Kidney (tissue), 22 donors: ENCODE measurements at places on chromosomes 11 and 22.
A peak's percentile ranks its signal among the peaks of the same experiment; 100 is the strongest.

GRCh38 chr22:19454156-19454555 lies 6.6 kb upstream of the C22orf39 start:
- no peak for DNase-seq

GRCh38 chr22:29947410-29948384 lies 64.7 kb downstream of the MTMR3 start:
- DNase-seq = no peak

- DNase-seq = no peak
Measured at GRCh38 chr11:13304655-13305335, 27.2 kb downstream of the BMAL1 start.

- no peak for DNase-seq
Measured at GRCh38 chr11:63282579-63282978, 39.2 kb upstream of the SLC22A25 start.

DNA sequence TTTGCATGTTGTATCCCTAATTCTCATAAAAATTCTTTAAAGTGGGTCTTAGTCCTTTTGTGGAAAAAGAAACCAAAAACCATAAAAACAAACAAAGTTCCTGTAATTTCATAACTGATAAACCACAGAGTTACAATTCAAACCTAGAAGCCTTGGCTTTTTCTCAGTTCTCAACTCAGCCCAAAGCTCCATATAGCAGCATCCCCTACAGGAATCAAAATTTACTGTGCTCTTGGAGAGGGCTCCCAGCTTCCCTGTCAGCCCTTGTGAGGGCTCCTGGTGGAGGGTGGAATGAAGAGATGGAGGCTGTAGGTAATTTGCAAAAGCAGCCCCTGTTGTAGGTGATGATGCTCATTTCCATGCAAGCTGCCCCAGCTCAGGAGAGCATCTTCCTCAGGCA lies 506.1 kb upstream of the KIRREL3 start:
- DNase-seq = no peak

GRCh38 chr11:1237128-1237580 lies 14.3 kb downstream of the MUC5B start:
- no peak for DNase-seq

DNA sequence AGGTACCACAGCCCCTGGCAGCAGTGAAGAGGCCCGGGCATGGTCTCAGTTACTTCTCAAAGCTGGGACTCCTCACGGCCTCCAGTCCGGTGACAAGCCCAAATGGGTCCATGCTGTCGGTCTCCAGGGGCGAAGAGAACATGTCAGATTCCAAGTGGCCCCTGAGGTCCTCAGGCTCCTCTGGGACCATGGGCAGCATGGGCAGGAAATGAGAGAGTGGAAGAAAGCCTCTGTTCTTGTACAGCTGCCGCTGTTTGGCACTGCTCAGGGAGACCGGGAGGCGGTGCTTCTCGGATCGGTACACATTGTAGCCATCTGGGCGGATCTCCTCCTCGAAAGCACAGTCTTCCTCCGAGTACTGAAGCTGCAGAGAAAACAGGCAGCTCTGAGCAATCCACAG lies 4.6 kb downstream of the FGF19 start:
- DNase-seq = no peak

DNA sequence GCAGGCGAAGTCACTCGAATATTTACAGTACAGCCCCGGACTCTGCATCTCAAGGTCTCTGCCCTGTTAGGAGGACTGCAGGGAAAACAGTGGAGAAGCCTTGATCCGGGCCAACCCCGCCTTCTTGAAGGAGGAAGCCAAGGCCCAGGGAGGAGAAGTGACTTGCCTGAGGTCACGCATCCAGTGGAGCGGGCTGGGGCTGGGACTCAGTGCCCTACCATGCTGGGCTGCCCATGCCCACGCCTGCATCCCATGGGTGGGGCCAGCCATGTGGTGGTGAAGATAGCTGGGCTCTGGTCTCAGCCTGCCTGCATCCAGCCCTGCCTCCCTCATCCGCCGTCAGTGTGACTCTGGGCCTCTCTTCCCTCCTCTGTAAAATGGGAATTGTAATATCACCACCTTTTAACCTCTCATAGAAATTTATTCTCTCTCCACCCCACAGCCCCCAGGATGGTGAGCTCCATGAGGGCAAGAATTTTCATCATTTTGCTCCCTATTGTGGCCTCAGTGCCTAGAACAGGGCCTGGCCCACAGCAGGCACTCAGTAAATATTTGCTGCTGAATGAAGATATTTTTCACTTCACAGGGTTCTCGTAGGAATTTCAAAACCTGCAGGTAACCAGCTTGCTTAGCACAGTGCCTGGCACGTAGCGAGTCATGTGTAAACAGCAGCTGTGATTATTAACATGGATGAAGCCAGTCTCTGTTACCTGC lies 57.3 kb downstream of the OTOG start:
- no peak for DNase-seq

GRCh38 chr11:47905358-47906059 lies 57.4 kb upstream of the NUP160 start:
- DNase-seq = no peak

DNA sequence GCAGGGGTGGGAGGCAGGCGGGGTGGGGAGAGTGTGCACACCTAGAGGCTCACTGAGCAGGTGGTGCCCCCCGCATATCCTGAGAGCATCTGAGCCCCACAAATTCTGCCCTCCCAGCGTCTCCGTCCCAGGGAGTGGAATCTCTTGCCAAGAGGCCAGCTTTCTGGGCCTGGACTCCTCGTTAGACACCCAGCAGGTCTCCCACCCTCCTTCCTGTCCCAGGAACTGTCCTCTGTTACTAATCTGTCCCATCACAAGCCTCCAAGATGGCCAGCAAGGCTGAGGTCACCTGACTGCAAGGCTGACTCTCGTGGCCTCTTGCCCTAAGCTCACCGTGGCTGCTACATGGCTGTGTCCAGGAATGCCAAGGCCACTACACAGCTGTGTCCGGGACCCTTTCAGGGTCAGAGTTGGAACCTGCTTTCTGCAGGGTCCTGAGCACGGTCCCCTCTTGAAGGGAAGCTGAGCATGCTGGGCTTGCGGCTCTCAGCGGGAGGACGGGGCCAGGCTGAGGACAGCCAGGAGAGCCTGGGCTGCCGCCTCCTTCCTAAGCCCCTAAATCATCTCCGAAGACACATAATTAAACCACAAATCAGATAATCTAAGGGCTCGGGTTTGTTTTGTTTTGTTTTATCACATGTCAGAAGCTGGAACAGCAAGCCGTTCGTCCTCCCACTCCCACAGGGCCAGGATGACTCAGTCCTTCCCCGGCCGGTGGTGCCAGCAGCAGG lies 1327.3 kb downstream of the TBC1D22A start:
- peak; percentile 88 for DNase-seq

DNA sequence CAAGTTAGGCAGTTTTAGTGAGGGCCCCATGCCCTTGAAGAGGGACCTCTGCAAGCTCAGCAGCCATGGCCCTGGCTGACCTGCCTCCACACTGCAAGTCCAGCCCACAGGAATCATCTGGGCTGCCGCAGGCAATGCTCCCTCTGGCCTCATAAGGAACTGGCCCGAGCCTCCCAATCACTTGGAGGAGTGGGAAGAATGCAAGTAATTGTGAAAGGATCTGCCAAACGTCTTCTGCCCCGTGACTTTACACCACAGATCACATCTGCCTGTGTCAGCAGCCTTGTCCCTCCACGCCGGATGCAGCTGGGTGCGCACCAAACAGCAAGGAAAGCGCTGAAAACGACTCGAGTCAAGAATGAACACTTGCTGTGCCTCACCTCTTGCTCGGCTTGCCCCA lies 23.8 kb downstream of the OPCML start:
- DNase-seq = no peak

DNA sequence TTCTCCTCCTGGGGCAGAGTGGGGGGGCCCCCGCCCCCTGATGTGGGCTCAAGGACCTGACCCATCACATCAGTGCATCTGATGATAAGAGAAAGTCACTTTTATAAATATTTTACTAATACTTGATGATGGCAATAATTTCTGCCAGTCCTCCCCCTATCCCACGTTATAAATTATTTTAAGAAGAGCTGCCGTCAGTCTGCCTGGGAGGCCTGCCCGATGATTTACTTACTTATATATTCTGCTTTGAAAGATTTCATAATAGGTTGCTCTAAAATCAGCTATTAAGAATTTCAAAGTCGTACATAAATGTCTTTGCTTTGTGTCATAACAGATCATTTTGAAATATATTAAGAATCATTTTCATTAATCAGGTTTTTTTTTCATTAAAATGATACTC lies 58.8 kb downstream of the MYO18B start:
- DNase-seq = no peak

GRCh38 chr11:11848891-11849746 lies 7.3 kb downstream of the USP47 start:
- DNase-seq = peak; percentile 73

DNA sequence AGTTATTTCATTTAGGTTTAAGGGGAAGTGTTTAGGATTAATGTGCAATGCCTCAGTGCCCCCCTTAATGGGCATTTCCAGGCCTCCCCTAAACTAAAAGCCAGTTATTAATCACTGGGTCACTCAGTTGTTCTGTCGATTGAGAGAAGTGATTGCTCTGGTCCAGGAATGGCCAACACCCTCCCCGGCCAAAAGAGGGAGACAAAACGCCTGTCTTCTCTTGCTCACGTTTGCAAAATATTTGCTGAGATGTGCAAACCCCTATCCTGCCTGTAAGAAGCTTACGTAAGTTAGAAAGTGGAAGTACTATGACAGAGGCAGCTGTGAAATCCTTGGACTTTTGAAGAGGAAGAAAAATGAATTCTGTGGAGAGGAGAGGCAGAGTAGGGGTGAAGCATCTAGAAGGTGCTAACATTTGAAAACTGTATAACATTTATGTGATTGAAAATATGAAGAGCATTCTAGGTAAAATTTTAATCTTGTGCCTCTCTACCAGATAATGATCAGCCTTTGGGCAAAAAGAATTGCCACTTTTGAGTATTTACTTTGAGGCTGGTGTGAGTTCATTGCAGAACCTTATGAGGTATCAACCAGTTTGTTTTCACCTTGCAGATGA lies 37.7 kb downstream of the NTM start:
- peak; percentile 52 for DNase-seq

DNA sequence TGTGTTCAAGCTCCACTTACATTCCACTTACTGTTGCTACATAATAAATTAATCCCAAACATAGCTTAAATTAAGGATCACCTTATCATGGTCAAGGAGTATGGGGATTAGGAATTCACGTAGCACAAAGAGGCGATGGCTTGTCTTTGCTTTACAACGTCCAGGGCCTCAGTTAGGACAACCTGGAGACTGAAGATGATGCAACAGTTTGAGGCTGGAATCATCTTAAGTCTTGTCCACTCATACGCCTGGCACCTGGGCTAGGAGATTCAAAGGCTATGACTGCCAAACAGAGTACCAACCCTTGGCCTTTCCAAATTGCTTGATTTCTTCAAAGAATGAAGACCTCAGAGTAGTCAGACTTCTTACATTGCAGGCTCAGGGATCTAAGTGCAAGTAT lies 149.1 kb downstream of the SBF2 start:
- no peak for DNase-seq

- DNase-seq = no peak
Measured at GRCh38 chr11:17578958-17579357, 31.9 kb downstream of the OTOG start.

DNA sequence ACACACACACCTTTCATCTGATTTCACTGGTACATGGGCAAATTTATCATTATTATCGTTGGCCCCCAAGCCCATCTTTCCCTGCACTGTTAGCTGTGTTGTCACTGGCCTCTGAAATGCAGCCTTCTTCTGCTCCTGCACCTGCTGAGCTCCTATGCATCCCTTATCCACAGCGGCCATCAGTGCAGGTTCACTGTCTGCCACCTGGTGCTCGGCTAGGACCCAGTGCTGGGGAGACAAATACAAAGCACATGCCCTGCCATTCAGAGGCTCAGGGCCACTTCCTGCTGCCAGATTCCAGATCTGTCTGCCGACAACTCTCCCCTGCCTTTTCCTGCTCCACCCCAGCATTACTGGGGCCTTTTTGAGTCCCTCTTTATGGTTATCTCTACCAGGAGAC lies 1205.4 kb downstream of the TBC1D22A start:
- DNase-seq = no peak

GRCh38 chr11:79100093-79100910 lies 340.5 kb downstream of the TENM4 start:
- DNase-seq = no peak
